ENCODE measurements at places on chromosomes 3 and 15.

GRCh38 chr3:131717493-131717892 is 214.7 kb upstream of the MRPL3 start:
- no peak for DNase-seq

DNA sequence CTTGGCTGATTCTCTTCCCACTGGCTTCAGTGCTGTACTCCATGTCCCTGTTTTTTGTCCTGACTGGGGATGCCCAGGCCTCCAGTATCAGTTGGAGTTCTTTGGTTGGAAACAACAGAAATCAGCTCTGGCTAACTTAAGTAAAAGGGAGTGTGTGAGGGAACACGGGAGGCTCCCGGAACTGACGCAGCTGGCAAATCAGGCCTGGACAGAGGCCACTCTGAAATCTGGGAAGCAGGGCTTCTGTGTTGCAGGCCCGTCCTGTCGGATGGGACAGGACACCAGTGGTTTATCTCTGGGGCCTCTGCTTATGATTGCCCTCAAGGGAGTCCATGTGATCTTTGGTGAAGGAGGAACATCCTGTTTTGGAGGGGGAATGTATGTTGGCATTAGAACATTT is 124.3 kb downstream of the CHCHD6 start:
- peak; percentile 49 for DNase-seq

GRCh38 chr3:152202976-152203626 is 65.6 kb upstream of the MBNL1 start:
- no peak for DNase-seq

- no peak for DNase-seq
These were observed 9.0 kb upstream of the THRB start for GRCh38 chr3:24503616-24504113.

DNA sequence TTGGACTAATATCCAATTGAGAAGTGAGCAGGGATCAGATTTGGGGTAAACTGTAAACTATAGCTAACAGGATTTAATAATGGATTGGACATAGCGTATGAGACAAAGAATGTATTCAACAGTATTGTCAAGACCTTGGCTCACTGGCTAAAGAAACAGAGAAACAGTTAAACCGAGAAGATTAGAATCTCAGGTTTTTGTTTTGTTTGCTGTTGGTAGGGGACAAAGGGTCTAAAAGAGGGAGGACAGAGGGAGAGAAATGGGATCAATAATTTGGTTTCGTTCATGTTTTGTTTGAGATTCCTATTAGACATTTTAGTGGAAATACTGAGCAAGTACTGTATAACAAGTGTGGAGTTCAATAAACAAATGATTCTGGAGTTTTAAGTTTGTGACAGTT is 28.6 kb downstream of the CLDN1 start:
- DNase-seq, result no peak

DNA sequence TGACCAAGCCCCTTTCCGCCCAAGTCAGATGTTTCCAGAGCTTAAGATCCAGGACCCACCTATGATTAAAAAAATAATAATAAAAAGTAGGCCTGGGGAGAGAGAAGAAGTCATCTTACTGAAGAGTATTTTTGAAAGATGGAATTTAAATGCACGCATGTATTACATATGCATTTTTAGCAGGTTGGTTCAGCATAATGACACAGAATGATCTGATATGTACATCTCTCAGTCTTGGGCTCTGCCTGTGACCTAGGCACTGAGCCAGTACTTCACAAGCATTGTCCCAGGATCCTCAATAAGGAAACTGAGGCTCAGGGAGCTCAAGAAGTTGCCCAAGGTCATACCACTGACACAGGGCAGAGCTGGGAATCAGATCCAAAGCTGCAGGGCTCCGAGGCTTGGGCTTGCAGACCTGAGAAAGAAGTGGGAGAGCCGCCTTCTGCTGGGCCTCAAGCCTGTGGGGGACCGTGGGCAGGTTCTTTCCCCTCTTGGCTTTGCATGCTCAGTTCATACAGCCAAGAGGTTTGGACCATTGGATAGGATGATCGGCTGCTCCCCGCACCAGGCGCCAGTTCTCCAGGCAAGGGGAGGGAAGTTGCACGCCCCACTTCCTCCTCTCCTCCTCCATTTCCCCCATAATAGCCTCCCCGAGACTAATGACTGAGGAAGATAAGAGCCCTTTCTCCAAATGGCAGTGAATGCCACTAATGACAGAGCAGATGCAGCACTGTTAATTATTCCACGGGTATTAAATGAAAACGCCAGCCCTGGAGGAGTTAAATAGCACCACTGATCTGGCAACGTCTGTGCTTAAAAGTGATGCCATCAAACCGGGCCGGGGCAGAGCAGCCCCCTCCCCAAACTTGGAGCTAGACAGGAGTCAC is 6.9 kb downstream of the SLC6A1 start:
- no peak for DNase-seq

DNA sequence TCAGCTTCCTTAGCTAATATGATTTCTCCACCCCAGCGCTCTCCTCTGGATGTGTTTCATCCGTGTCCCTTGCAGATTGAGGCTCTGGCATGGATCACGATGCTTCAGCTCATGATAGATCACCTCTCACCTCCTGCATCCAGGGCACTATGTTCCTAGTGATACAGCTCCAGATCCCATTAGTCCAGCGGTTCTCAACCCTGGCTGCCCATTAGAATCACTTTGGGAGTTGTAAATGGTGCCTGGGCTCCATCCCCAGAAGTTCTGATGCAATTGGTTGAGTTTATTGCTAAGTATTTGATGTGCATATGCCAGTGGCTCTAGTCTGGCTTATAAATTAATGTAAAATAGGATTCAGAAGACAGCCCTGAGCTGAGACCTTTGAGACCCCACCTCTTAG is 34.5 kb downstream of the INSYN1 start:
- DNase-seq, result no peak

GRCh38 chr3:123424321-123424998 is 24.4 kb downstream of the ADCY5 start:
- no peak for DNase-seq

GRCh38 chr3:10973046-10973595 is 19.4 kb upstream of the SLC6A1 start:
- DNase-seq, result no peak

- peak; percentile 58 for DNase-seq
These were observed 72.6 kb downstream of the ZBTB20 start for GRCh38 chr3:115074502-115074901.

GRCh38 chr3:153657046-153657445 is 464.1 kb upstream of the ARHGEF26 start:
- DNase-seq, result no peak

DNA sequence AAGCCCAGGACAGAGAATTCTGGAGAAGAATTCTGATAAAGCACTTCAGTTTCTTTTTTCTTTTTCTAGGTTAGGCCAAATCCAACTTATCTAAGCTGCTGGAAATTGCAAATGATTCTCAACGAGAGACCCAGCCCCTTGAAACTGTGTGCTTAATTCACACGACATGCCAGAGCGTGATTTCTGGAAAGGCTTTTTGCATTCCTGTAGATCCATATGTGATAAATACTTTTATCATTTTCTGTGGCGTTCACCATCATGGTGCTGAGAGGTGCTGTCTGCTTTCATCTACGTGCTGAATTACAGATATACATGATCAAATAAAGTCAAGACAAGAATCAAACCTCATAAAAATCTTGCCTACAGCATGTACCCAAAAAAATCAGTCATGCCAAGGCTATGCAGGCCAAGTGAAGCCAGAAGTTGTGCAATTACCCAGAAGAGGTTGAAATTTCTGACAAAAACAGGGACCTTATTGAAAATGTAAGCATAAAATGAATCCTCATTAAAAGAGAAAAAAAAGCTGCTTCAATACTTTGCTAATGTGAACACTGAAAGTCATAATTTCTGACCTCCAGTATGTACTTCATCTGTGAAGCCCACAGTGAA is 10.8 kb upstream of the MEF2A start:
- DNase-seq, result no peak

- DNase-seq, result no peak
These were observed 19.0 kb downstream of the MYO5A start for GRCh38 chr15:52509500-52510245.

- DNase-seq, result no peak
These were observed 35.6 kb upstream of the FLNB start for GRCh38 chr3:57972531-57973111.

GRCh38 chr3:49411535-49411967 is 225 bp downstream of the RHOA start:
- DNase-seq, result no peak

DNA sequence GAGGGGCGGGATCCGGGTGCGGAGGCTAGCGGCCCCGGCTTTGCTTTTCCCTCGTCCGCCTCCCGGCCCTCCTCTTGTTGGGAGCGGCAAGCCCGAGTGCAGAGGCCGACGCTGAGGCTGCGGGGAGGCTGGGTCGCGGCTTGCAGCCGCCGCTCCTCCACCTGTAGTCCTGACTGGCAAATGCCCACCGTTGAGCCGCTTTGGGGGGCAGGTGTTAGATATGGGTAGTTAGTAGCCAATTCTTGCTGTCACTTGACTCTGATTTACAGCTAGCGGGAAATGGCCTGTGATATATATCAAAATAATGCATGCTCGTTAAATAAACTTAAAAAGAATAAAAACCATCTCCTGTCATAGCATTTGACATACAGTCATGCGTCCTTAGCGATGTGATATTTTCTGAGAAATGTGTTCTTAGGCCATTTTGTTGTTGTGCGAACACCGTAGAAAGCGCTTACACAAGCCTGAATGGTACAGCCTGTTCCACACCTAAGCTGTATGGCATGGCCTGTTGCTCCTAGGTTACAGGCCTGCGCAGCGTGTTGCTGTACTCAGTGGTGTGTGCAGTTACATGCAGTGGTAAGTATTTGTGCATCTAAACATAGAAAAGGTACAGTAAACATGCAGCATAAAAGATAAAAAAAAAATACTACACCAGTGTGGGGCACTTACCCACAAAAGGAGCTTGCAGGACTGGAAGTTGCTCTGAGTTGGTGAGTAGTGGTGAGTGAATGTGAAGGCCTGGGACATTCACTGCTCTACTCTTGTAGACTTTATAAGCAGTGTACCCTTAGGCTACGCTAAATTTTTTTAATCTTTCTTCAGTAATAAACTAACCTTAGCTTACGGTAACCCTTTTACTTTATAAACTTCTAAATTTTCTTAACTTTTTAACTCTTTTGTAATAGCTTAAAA is 873 bp downstream of the CAPN7 start:
- DNase-seq, result peak; percentile 36
